ENCODE measurements at places on chromosomes 16 and 17. TPM values are rescaled to one million over a fixed set of nuclear protein-coding genes. Genes with fewer than 3 reads are reported as not detected.

- peak overlapping the region; percentile 96 for H3K27ac ChIP-seq
- DNase-seq = peak; percentile 76
- H3K27me3 ChIP-seq = no peaks in the 10 kb centered on the region
- peaks cover 89% of the 10 kb centered on the region for H3K4me1 ChIP-seq
- peak overlapping the region; percentile 6 for H3K4me3 ChIP-seq
- H3K36me3 ChIP-seq = peaks cover 9% of the 10 kb centered on the region
Measured at GRCh38 chr17:78884148-78884825, 18.7 kb downstream of the CEP295NL start.

DNA sequence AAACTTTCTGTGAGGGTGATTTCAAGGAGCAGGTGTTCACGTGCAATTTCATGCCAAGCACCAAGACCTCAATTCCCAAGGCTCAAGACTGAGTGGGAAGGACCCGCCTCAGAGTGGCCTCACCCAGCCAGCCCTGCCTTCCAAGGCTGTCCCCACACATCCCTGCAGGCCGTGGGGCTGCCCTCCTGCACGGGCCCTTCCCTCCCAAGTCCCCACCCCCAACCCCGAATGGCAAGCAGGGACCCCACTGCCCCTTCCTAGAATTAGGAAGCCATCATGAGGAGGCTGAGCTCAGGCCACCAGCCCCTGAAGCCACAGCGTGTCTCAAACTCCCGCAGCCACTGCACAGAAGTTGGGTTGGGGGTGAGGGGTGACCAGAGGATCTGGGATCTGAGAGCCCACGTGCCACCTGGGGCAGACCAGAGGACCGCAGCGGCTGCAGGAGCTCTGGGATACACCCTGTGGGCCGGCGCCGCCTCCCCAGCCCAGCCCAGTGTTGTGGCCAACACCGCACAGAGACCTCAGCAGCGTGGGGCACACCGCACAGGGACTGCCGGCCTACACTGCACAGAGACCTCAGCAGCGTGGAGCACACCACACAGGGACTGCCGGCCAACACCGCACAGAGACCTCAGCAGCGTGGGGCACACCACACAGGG lies 20.7 kb downstream of the GNPTG start:
- no peak for DNase-seq
- no peak overlapping the region for H3K27ac ChIP-seq
- no peaks in the 10 kb centered on the region for H3K27me3 ChIP-seq
- H3K4me3 ChIP-seq = no peak overlapping the region

CDH16 gene
- total RNA-seq = 0.04 TPM

DNA sequence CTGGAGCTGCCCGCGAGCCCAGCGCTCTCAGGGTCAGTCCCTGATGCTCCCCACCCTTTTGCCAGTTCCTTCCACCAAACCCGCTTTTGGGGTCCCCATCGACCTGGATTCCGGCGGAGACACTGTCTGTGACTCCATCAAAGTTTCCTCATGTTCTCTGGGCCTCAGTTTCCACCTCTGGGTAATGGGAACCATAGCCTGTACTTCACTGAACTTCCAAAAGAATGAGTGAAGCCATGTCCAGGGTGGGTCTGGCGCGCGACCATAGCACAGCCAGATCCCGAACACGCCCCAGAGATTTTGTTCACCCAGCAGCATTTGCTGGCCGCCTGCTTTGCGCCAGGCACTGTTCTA lies 327 bp downstream of the SDR42E2 start:
- H3K27me3 ChIP-seq = peaks cover 16% of the 10 kb centered on the region
- DNase-seq = no peak
- no peak overlapping the region for H3K4me3 ChIP-seq
- no peaks in the 10 kb centered on the region for H3K36me3 ChIP-seq

- no peak overlapping the region for H3K27ac ChIP-seq
- no peaks in the 10 kb centered on the region for H3K27me3 ChIP-seq
- H3K36me3 ChIP-seq = no peaks in the 10 kb centered on the region
- DNase-seq = no peak
- peaks cover 11% of the 10 kb centered on the region for H3K4me1 ChIP-seq
- H3K4me3 ChIP-seq = no peak overlapping the region
Measured at GRCh38 chr17:80122926-80123505, 21.6 kb downstream of the GAA start.
